ENCODE measurements at places on chromosomes 5 and 9.

DNA sequence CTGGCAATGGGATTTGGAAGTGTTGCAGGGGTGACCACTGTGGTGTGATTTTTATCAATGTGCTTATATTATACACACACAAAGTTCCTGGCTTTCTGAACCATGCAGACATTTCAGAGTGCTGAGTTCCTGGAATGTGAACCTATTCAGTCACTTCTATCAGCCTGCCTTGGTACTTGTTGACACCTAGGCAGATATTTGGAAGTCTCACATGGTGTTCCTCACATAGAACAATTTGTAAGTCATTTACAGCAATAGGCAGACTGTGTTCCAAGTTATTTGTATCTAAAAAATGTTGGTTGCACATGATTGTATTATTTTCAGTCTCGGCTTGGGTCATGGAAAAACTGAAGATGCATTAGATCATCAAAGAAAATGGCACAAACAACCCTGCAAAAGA lies 182.2 kb downstream of the SREK1 start:
- H3K4me1 ChIP-seq = no peaks in the 10 kb centered on the region
- no peaks in the 10 kb centered on the region for H3K27me3 ChIP-seq
- no peaks in the 10 kb centered on the region for H3K36me3 ChIP-seq

GRCh38 chr5:142466195-142466971 lies 141.6 kb upstream of the SPRY4 start:
- no peaks in the 10 kb centered on the region for H3K4me1 ChIP-seq
- no peak overlapping the region for H3K27ac ChIP-seq
- no peaks in the 10 kb centered on the region for H3K36me3 ChIP-seq
- H3K4me3 ChIP-seq = no peak overlapping the region
- H3K27me3 ChIP-seq = no peaks in the 10 kb centered on the region

DNA sequence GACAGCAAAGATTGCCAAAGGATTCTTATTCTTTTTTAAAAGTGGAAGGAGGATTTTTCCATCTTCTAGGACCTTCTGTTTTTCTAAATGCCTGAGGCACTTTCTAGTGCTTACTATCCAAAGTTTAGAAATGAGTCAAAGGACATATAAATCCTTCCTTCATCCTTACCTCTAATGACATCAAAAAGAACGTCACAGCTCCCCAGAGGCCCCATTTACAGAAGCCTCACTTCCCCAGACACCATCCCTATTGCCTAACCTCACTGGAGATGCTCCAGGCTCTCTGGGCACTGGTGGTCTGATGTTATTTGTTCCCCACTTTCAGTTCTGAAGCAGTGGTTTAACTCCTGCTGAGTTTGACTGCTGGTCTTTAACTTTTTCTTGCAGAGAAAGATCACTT lies 504.3 kb downstream of the AGTPBP1 start:
- H3K36me3 ChIP-seq = no peaks in the 10 kb centered on the region
- H3K27me3 ChIP-seq = no peaks in the 10 kb centered on the region
- no peak overlapping the region for H3K27ac ChIP-seq
- H3K4me3 ChIP-seq = no peak overlapping the region

GRCh38 chr9:8400378-8400777 lies 600.8 kb upstream of the DMAC1 start:
- H3K4me3 ChIP-seq = no peak overlapping the region
- DNase-seq = no peak
- H3K27ac ChIP-seq = no peak overlapping the region
- no peaks in the 10 kb centered on the region for H3K4me1 ChIP-seq
- H3K36me3 ChIP-seq = no peaks in the 10 kb centered on the region

GRCh38 chr5:113044776-113045465 lies 68.3 kb downstream of the DCP2 start:
- peaks cover 34% of the 10 kb centered on the region for H3K4me1 ChIP-seq
- no peak for DNase-seq
- H3K36me3 ChIP-seq = peaks cover 6% of the 10 kb centered on the region
- H3K27ac ChIP-seq = no peak overlapping the region

- no peak for DNase-seq
- H3K27ac ChIP-seq = no peak overlapping the region
- H3K4me1 ChIP-seq = peaks cover 4% of the 10 kb centered on the region
- H3K4me3 ChIP-seq = no peak overlapping the region
- H3K36me3 ChIP-seq = no peaks in the 10 kb centered on the region
Measured at GRCh38 chr5:133487093-133487492, 125.2 kb downstream of the FSTL4 start.

All from MM.1S (cell line).